ENCODE measurements at places on chromosomes 3 and 15.
A peak's percentile ranks its signal among the peaks of the same experiment; 100 is the strongest.

DNA sequence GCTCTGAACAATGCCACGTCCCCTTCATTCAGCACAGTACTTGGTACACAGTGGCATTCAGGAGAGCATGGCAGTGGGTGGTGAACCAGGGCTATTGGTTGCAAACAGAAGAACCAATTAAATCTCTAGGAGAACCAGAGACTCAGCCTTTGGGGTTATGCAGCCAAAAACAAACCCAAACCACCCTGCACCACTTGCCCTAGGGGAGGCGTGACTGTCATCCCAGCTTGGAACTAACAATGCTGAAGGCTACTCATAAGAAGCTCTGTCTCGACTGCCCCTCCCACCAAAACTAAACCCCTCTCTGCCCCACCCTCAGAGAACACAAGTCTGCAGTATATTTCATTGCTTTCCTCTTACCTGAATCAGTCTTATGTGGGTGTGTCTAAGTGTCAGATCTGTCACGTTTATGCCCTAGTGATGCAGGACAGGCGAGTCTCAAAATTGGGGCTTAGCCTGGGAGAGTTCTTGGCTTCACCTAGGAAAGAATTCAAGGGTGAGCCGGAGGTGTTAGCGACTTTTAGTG, 15.2 kb upstream of the KLHL40 start:
- no peak for DNase-seq

GRCh38 chr15:70060993-70061305, 36.8 kb downstream of the TLE3 start:
- no peak for DNase-seq

GRCh38 chr15:79184465-79184892, 93.9 kb upstream of the RASGRF1 start:
- no peak for DNase-seq

DNA sequence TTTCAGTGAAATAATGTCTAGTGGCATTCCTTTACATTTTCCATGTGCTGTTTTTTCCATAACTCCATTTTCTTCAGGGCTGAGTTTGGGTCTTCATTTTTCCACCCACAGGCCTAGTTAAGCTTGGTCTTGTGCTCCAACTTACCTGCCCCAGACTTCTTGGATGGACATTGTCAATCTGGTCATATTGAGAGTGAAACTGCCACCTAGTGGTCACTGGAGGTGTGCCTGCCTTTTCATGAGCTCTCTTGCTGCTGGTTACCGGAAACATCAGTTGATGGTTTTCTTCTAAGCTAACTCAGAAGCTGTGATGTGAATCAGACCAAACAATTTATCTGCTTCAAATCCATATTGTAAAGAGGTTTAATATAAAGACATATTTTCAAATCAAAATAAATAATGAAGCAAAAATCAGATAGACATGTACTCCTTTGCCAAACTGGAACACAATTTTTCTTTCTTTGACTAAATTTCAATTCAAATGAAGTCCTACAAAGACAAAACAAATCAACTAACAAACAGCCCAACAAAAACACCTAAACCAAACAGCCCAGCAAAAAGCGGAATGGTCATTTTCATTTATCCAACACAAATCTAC, 135.1 kb upstream of the RASGRP1 start:
- DNase-seq = peak; percentile 56

- no peak for DNase-seq
These were observed 28.3 kb upstream of the MINDY4B start for GRCh38 chr3:150933473-150933995.

DNA sequence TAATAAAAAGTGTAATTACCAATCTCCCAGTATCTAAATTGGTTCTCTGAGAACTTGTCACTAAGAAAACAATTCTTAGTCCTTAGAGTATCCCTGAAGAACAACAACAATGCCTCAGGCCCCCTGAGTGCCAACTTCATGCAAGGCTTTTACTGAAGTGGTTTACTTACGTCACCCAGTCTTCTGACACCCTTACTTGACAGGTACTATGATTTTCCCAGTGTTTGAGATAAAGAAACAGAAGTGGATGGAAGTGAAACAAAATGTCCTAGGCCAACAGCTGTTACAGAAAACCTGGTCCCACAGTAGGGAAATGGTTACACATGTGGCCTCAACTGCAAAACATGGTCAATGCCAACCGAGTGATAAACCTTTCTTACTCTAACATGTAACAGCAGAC, 331.1 kb downstream of the FOXP1 start:
- DNase-seq = no peak

DNA sequence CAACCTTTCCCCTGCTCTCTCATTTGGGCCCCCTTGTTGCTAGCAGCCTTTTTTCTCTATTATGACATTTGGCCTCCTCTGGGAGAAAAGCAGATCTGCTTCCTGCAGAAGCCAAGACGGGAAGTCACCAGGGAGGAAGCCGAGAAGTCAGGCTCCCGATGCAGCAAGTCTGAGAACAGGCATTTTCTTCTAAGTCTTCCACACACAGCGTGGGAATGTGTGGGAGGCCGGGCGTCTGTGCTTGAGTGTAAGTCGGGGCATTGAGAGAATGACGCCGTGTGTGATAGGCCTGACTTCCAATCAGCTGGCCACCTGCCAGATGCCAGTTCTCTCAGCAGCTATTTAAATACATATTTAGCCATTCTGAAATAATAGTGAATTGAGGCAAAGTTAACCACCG, 75.8 kb upstream of the FAM98B start:
- no peak for DNase-seq

DNA sequence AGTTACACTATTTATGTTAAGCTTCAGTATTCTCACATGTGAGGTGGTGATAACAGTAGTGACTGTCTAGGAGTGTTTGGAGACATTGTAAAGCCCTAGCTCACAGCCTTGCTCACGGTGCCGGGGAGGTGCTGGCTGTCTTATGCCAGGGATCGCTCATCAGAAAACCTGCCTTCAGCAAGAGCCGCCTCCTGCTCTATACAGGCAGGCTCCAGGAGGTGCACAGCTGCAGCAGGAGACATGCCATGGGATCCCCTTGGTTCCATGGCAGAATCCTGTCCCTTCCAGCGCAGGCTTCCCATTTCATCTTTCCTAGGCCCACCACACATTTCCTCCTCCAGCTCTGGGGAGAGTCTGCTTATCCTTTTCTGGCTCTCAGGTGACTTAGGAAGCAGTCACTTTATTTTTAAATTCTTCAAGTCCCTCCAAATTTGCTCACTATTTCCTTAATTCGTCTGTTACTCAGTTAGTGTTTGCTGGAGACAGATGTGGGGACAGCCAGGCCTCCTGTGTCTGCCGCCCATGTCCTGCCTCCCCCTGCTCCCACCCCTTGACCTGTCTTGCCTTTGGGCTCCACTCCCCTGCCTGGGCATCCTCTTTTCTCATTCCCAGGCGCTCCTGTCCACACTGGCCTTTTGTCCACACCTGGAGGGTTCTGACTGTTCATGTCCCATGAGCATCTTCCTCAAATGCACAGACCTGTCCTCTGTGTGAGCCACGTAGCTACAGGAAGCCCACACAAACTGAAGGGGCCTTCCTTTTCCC, 31.7 kb downstream of the SLCO2A1 start:
- no peak for DNase-seq

- peak; percentile 87 for DNase-seq
These were observed 67.1 kb downstream of the TOP2B start for GRCh38 chr3:25597535-25598101.

DNA sequence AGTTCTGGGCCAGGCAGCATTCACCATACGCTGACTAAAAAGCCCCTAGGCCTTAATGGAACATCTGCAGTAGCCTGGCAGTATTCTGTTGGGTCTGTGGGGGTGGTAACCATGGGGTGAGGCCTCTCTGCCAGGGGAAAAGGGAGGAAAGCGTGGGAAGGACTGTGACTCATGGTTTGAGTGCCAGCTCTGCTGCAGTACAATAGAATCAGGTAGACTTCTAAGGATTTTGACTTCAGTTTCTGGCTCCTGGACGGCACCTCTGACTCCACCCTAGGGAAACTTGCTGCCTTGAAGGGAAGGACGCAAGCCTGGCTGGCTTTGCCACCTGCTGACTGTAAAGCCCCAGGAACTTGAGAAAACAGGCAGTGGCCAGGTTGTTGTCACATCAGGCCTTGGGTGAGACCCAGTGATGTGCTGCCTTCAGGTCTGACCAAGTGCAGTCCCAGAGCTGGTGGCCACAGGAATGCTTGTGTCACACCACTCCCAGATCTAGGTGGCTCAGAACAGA, 148.6 kb downstream of the SUCNR1 start:
- DNase-seq = no peak

DNA sequence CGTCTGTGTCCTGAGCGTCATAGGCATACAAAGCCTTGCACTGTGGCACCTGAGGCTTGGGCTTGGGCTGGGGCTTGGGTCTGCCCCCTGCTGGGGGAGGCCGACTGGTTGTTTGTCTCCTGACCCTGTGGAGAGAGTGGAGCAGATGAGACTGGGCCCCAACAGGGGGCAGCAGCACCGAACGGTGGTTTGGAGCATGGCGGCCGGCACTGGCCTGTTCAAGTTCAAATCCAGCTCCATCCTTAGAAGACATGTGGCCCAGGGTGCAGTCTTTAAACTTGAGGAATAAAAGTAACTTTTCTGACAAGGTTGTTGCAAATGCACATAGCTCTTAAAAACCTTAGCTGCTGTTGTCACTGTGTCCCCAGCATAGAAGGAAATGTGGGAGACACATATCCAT, 33.3 kb downstream of the CCNB2 start:
- no peak for DNase-seq
